Testis (tissue), 5 donors: ENCODE measurements at places on chromosomes 1 and 21.

- H3K4me1 ChIP-seq: no peaks in the 10 kb centered on the region
- H3K36me3 ChIP-seq: no peaks in the 10 kb centered on the region
- no peak overlapping the region for H3K4me3 ChIP-seq
- no peak overlapping the region for H3K27ac ChIP-seq
These were observed 112.3 kb downstream of the OMA1 start for GRCh38 chr1:58434181-58434580.

- H3K27me3 ChIP-seq: no peaks in the 10 kb centered on the region
- H3K36me3 ChIP-seq: no peaks in the 10 kb centered on the region
- H3K4me3 ChIP-seq: no peak overlapping the region
- no peak for DNase-seq
- H3K4me1 ChIP-seq: no peaks in the 10 kb centered on the region
These were observed 66.5 kb downstream of the SDCCAG8 start for GRCh38 chr1:243322326-243322725.

DNA sequence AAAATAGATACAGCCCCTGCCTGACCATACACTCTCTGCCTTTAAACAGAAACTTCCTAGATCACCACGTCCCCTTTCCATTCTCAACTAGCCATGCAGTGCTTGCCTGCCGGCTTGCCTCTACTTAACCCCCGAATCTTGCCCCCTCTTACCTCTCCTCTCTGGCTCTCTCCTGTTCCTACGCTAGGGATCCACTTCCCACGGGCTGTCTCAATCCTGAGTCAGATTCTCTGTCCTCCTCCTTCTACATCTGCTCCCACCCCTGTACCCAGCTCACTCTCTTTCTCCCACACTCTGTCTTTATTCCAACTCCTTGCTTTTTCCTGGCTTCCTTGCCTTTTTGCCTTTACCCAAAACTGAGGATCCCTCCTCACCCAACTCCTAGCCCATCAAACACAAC is 29.3 kb downstream of the ATF3 start:
- no peak overlapping the region for H3K27ac ChIP-seq
- H3K4me3 ChIP-seq: no peak overlapping the region
- H3K4me1 ChIP-seq: peaks cover 16% of the 10 kb centered on the region

GRCh38 chr21:45997205-45997494 is 15.6 kb downstream of the COL6A1 start:
- H3K36me3 ChIP-seq: no peaks in the 10 kb centered on the region
- peak; percentile 12 for DNase-seq
- no peaks in the 10 kb centered on the region for H3K27me3 ChIP-seq
- H3K27ac ChIP-seq: no peak overlapping the region
- no peak overlapping the region for H3K4me3 ChIP-seq

GRCh38 chr1:23679815-23680214 is 11.8 kb upstream of the RPL11 start:
- no peak overlapping the region for H3K27ac ChIP-seq
- H3K4me1 ChIP-seq: no peaks in the 10 kb centered on the region

DNA sequence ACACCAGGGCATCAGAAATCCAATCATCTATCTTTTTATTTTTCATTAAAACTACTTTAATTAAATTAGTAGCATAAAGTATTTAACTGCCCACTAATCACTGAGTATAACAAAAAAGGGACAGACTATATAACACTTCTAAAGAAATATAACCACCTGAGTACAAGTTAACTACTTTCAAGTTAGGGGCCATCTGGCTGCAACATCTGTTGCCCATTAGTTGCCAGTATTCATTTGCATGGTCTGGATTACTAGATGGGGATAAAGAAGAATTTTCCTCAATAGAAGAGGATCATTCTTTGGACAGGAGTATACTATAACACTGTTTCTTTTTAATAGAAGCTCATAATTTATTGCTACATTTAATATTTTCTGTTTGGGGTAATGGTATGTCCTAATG is 446.4 kb downstream of the AMY1C start:
- no peaks in the 10 kb centered on the region for H3K4me1 ChIP-seq
- H3K27me3 ChIP-seq: no peaks in the 10 kb centered on the region
- no peak overlapping the region for H3K4me3 ChIP-seq
- DNase-seq: no peak

DNA sequence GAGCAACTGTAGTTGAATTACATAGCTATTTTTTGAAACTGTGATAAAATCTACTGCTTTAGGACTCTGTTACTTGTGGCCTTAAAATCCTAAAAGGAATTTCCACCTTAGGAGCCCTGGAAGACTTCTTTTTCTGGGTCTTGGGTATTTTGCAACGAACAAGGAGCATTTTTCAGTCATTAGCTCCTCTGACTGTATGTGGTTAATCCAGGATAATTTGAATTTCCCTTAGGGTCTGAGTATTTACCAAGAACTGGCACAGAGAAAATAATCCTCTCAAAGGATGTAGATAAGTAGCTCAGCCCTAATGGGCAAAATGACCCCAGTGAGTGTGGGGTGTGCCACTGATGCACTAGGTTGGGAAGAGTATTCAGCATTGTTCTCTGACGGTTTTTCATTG is 170.4 kb downstream of the VAV3 start:
- DNase-seq: no peak
- no peaks in the 10 kb centered on the region for H3K27me3 ChIP-seq
- H3K27ac ChIP-seq: no peak overlapping the region
- no peak overlapping the region for H3K4me3 ChIP-seq
- peaks cover 2% of the 10 kb centered on the region for H3K4me1 ChIP-seq
- no peaks in the 10 kb centered on the region for H3K36me3 ChIP-seq

DNA sequence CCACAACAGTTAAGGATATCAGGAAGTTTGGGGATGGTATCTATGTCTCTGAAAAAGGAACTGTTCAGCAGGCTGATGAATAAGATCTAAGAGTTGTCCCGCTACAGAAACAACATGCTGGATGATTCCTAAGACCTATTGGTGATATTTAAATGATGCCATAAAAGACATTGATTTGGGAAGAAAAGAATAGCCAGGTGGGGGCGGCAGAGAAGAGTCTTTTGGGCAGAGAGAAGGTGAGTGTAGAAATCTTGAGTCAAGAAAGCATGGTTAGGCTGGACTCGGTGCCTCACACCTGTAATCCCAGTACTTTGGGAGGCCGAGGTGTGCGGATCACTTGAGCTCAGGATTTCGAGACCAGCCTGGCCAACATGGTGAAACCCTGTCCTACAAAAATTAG is 11.8 kb upstream of the TMEM201 start:
- no peaks in the 10 kb centered on the region for H3K27me3 ChIP-seq
- no peak overlapping the region for H3K4me3 ChIP-seq
- DNase-seq: no peak
- H3K36me3 ChIP-seq: no peaks in the 10 kb centered on the region

DNA sequence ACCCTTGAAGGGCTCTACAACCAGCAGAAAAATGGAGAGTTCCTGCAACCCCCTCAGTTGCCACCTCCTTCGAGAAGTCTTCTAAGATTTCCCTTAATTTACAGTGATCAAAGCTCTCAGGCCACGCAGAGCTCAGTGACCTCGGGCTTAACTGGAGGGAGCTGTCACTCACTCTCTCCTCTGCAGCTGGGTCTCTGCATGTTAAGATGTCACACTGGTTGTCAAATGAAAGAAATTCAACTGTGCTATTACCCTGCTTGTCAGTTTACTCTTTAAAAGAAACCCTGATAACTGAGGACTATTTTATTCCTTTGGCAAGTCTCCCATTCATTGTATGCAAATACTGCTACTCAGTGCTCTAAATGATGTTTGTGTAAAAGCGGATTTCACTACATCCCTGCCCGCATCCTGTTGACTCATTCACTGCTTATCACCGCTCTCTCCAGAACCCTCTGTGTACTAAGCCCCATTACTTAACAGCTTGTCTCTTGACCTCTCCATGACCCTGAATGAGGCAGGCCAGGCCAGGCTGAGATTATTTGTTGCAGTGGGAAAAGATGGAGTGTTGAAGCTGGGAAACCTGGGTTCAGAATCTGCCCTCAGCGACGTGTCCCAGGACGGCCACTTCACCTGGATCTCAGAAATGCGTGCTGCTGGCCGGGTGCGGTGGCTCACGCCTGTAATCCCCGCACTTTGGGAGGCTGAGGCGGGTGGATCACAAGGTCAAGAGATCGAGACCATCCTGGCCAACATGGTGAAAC is 13.7 kb downstream of the DHRS3 start:
- H3K4me1 ChIP-seq: no peaks in the 10 kb centered on the region
- no peak for DNase-seq
- no peak overlapping the region for H3K27ac ChIP-seq
- H3K4me3 ChIP-seq: no peak overlapping the region

DNA sequence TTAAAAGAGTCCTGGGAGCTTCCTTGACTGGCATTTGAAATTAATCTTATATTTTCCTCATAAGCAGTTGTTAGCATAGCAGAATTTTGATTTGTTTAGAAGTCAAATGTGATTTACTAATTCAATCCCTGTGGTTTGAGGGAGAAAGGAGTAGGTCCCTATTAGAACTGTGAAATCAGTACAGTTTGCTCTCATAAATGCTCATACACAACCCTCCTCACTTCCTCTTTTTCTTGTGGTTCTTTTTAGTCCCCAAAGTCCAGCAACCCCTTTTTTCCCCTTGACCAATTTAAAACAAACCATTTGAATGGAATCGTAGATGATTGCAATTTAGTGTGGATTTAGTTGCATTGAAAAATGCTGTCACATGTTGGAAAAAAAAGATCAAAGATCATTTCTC is 9.2 kb upstream of the IFI44 start:
- H3K4me3 ChIP-seq: no peak overlapping the region
- no peak overlapping the region for H3K27ac ChIP-seq

GRCh38 chr1:14520514-14521163 is 77.8 kb upstream of the KAZN start:
- no peak overlapping the region for H3K27ac ChIP-seq
- no peaks in the 10 kb centered on the region for H3K36me3 ChIP-seq
- no peaks in the 10 kb centered on the region for H3K27me3 ChIP-seq
- H3K4me3 ChIP-seq: no peak overlapping the region
- H3K4me1 ChIP-seq: peaks cover 12% of the 10 kb centered on the region

DNA sequence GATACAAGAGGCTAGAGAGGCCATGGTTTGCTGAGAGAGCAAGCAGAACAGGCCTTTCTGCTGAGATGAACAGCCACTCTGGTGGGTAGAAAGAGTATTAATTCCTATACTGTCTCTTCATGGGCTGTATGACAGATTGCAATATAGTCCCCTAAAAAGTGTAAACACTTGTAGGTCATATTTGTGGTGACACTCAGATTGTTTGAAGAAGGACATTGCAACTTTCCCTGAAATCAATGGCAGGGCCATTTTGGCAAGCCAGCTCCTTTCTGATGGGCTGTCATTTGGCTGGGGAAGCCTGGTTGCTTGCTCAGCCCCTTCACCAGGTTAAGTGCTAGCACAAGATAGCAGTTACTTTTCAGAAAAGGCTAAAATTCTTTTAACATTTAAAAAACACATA is 27.5 kb downstream of the RAB4A start:
- no peaks in the 10 kb centered on the region for H3K27me3 ChIP-seq
- no peak overlapping the region for H3K4me3 ChIP-seq
- no peaks in the 10 kb centered on the region for H3K4me1 ChIP-seq
- H3K36me3 ChIP-seq: no peaks in the 10 kb centered on the region
- DNase-seq: no peak

DNA sequence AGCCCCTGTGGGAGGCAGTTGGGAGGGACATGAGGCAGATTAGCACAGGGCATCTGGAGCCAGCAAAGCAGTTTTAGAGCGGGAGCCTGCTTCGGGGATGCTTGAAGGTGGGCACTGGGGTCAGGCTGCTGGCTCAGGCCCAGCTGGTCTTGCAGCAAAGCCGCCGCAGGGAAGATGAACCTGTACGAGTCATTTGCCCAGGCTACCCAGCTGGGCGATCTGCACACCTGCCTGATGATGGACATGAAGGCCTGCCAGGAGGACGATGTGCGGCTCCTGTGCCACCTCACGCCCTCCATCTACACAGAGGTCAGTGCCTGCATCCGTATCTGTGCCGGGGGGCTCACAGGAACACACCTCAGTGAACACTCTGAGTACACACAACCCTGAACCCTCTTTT is 7.7 kb upstream of the SLC27A3 start:
- H3K27ac ChIP-seq: no peak overlapping the region
- no peak overlapping the region for H3K4me3 ChIP-seq
- DNase-seq: no peak
- H3K27me3 ChIP-seq: no peaks in the 10 kb centered on the region

DNA sequence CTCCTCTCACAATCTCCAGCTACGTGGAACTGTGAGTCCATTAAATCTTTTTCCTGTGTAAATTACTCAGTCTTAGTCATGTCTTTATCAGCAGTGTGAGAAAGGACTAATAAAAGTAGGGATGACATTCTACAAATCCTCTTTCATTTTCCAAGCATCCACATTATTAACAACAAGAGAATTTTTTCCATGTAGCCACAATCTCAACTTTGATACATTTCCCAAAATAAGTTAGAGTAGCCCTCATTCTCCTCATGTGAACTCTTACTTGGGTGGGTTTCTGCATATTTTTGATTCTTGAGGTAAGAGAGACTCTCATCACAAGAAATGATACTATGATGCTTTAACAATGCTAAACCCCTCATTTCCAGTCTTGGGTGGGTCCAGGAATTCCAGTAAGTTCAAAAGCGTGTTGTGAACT is 52.8 kb downstream of the TNFSF18 start:
- H3K27ac ChIP-seq: no peak overlapping the region
- DNase-seq: no peak
- no peak overlapping the region for H3K4me3 ChIP-seq
- no peaks in the 10 kb centered on the region for H3K36me3 ChIP-seq
- no peaks in the 10 kb centered on the region for H3K27me3 ChIP-seq

- no peak for DNase-seq
- no peak overlapping the region for H3K4me3 ChIP-seq
- no peaks in the 10 kb centered on the region for H3K4me1 ChIP-seq
- H3K27me3 ChIP-seq: no peaks in the 10 kb centered on the region
- H3K27ac ChIP-seq: no peak overlapping the region
These were observed 433.6 kb upstream of the ZP4 start for GRCh38 chr1:238324211-238324864.

DNA sequence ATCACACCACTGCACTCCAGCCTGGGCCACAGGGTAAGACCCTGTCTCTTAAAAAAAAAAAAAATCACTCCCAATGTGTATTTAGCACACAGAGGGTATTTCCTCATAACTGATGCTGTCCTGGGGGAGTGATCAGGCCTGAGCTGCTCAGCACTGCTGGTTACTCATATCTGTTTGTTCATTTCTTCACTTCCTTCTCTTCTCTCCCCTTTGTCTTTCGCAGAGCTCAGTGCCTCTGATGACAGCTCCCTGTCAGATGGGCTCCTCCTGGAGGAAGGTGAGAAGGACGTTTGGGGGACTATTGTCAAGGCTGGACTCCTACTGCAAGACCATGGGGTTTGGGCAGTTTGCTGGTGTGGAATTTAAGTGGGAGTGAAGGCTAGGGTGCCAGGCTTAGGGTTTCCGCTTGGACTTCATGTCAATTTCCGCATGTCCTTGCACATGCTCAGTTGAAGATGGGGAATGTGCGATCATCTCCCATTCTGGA is 13.0 kb downstream of the INAVA start:
- H3K4me1 ChIP-seq: peaks cover 9% of the 10 kb centered on the region
- H3K27ac ChIP-seq: no peak overlapping the region
- H3K36me3 ChIP-seq: no peaks in the 10 kb centered on the region
- no peaks in the 10 kb centered on the region for H3K27me3 ChIP-seq
- no peak overlapping the region for H3K4me3 ChIP-seq
